Stimulated activated CD4-positive, alpha-beta T cell treated with anti-CD3 and anti-CD28 coated beads, Interleukin-2, amount 100 ng/mL, for 4 hours (primary cell): ENCODE measurements at places on chromosomes 2 and 18.

DNA sequence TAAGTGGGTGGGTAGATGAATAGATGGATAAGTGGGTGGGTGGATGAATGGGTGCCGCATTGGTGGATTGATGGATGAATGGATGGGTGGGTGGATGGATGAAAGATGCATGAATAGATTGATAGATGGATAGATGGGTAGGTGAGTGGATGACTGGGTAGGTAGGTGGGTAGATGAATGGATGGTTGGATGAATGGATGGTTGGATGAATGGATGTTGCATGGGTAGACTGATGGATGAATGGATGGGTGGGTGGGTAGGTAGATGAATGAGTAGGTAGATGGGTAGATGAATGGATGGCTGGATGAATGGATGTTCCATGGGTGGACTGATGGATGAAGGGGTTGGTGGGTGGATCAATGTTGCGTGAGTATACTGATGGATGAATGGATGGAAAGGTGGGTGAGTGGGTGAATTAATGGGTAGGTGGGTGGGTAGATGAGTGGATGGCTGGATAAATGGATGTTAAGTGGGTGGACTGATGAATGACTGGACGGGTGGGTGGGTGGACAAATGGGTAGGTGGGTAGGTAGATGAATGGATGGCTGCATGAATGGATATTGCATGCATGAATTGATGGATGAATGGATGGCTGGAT lies 30.5 kb downstream of the ANKMY1 start:
- no peak for DNase-seq

GRCh38 chr2:71700658-71701397 lies 247.5 kb downstream of the DYSF start:
- DNase-seq = no peak

DNA sequence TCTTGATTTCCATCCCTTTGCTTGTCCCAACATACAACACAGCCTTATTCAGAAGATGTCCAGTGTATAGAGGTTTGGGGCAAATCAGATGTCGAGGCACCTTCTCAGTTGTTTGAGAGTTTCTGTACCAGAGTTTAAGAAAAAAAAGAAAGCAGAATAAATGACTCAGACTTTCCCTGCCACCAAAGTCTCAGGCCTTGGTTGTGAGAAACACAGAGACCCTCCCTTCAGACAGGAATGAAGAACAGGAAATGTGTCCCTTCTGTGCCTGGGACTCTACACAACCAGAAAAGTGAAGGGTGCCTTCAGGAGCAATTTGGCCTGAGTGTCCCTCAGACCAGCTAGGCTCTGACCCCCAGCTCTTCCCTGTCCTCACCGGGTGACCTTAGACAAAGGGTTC lies 37.3 kb upstream of the REL start:
- no peak for DNase-seq

GRCh38 chr2:206535260-206535986 lies 92.1 kb downstream of the ADAM23 start:
- DNase-seq = no peak

- no peak for DNase-seq
Observed at GRCh38 chr2:72128843-72129227, 18.8 kb downstream of the CYP26B1 start.

DNA sequence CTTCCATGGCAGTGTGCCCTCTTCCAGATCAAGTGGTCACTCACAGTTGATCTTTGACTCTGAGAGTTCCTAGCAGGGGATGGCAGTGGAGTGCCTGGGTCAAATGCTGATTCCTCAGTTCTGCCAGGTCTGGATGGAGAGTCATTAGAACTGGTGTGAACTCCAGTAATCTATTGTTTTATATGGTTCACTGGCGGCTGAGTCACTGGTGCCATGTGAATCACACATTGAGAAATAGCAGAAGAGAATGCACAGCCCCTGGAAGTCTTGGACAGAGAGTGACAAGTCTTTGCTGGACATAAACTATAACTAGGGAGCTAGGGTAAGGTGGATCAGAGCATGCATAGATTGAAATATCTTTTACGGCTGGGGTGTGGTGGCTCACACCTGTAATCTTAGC lies 86.9 kb downstream of the EIF2AK3 start:
- DNase-seq = no peak

DNA sequence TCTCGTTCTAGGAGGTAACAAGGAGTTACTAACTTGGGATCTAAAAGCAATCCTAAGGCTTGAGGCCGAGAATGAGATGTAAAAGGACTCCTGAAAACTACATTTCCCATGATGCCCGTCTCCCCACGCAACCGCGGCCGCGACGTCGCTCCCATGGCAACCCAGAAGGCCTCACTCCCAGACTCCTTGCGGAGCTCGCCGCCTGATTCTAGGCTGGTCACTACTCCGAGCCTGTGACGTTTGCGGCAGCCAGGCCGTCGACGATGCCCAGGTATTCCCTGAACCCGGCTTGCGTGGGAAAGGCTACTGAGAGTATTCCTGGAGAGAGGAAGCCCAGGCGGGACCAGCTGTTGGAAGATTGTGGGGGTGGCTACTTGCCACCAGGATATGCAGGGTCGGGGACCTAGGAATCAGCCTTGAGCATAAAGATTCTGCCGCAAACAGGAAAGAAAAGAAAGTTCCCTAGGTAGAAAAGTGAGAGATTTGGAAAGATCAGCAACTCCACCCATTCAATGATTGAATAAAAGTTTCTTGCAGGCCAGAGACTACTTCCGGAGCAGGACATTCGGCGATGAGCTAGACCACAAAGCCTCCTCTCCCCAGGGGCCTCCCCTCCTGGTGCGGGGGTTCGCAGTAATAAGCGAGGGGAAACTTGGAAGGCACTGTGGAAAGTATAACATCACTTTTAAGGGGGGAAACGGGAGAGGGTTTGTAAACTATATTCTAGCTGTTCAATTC lies at the start of gene DYNC2LI1:
TSS of gene DYNC2LI1 (plus strand) at position 164 of the 738 bp plus-strand sequence. CDS start at position 264, 100 bp downstream.
- DNase-seq = peak; percentile 62

DNA sequence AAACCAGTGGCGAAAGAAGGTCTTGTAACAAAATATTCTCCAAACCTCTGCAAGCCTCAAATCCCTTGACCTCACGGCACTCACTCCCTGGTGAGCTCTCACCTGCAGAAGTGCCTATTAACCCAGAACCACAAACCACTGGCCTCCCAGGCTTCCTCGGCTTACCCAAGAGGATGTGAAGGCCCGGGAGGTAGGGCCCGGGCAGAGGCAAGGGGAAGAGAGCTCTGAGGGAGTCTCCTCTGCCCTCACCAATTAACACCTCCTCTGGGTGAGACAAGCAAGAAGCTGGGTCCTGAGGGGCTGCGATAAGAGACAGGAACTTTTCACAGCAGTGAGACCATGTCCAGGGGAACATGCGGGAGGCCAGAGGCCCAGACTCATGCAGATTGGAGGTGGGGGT lies 53.7 kb downstream of the EMX1 start:
- no peak for DNase-seq

DNA sequence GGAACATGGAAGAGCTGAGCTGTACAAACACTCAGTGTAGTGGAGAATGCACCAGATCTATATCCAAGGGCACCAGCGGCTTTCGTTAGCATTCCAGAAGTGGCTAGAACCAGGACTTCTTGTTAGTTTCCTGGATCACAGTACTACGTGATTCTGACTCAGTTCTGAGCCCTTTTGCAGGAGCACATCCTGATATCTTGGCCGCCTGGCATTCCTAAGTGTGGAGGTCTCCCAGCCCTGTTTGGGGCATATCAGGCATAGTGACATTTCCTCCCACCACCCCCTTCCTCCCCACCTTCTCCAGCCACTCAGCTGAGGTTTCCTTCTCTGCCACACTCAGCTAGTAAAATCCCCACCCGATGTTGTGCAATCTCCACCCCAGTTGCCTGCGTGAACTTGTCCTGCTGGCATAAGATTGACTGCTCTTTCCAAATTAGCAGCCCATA lies 63.4 kb downstream of the BMP10 start:
- no peak for DNase-seq

GRCh38 chr18:55319459-55320193 lies 268.4 kb downstream of the TCF4 start:
- DNase-seq = no peak

GRCh38 chr2:3741396-3741795 lies 38.0 kb downstream of the DCDC2C start:
- no peak for DNase-seq
